Large intestine (tissue), 12 donors: ENCODE measurements at places on chromosomes 2 and 18. TPM values are rescaled to one million over a fixed set of nuclear protein-coding genes. Genes with fewer than 3 reads are reported as not detected.

The ASTL gene
- polyA plus RNA-seq: 0.04 TPM

The RALBP1 gene
- polyA plus RNA-seq: 31.3 TPM

The HJURP gene
- 10.6 TPM for polyA plus RNA-seq

The DSG1 gene
- polyA plus RNA-seq: 0.19 TPM

The PCARE gene
- 0.01 TPM for polyA plus RNA-seq

The TUBB8B gene
- not detected for polyA plus RNA-seq

The UGT1A10 gene
- 0.06 TPM for polyA plus RNA-seq

The TEKT4 gene
- polyA plus RNA-seq: not detected

The MGAT4A gene
- polyA plus RNA-seq: 37.5 TPM

The PRSS56 gene
- not detected for polyA plus RNA-seq

The DUSP19 gene
- polyA plus RNA-seq: 3.2 TPM

The DSC3 gene
- polyA plus RNA-seq: 3.4 TPM

The SPTBN1 gene
- 168 TPM for polyA plus RNA-seq

The NLRC4 gene
- polyA plus RNA-seq: 1.4 TPM

The GAREM1 gene
- polyA plus RNA-seq: 11.8 TPM

The BOLL gene
- 0.09 TPM for polyA plus RNA-seq

The CD8B2 gene
- 0.42 TPM for polyA plus RNA-seq

The C2orf66 gene
- polyA plus RNA-seq: 0.24 TPM

The FBXO15 gene
- 0.73 TPM for polyA plus RNA-seq

The GCG gene
- polyA plus RNA-seq: 83.8 TPM

The FSHR gene
- not detected for polyA plus RNA-seq

The CENPA gene
- 4.7 TPM for polyA plus RNA-seq

The TEX44 gene
- not detected for polyA plus RNA-seq

The UPP2 gene
- 0.04 TPM for polyA plus RNA-seq

The AKAIN1 gene
- 0.12 TPM for polyA plus RNA-seq

The KIAA2012 gene
- polyA plus RNA-seq: 0.28 TPM

The PSD4 gene
- 21.4 TPM for polyA plus RNA-seq
